NCI-H460 (cell line): ENCODE measurements at places on chromosomes 2 and 18.

- peak; percentile 17 for DNase-seq
These were observed 514 bp downstream of the BCL2L11 start for GRCh38 chr2:111121028-111121827.

DNA sequence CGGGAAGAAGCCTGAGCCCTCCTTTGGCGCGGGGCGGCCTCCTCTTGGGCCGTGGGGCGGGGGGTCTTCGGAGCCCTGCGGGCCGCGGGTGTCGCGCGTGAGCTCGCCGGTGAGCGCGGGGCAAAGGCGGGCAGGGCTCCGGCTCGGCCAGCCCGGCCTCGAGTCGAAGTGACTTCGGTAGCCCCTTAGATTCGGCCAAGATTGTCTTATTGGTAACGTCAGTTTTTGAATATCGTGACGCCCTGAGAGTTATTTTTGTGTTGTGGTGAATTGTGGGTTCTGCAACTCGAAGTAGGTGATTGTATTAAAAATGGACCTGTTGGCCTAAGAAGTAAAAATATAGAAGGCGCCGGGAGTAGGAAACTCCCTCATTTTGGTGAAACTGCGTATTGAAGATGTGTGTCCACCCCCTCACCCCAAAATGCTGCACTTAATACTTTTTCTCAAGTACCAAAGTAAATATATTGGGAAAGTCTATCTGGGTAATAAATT is 669 bp downstream of the MARCHF7 start:
- DNase-seq: no peak

DNA sequence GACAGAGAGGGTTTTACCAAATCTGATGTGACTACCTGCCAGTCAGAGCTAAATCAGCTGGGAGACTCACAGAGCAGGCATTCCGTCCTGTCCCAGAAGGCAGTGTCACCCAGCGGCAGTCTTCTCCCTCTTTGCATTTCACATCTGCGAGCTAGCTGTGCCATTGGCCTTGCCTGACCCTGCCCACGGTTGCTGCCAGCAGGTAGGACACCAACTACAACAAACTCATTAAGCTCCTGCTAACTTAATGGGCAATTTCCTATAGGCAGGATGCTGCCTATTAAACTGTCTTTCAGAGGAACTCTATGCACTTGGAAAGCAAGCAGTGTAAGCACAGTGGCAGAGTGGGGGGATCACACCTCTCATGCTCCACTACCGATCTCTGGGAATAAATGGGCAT is 116.4 kb upstream of the CAPN13 start:
- no peak for DNase-seq

GRCh38 chr2:67660871-67661270 is 263.7 kb downstream of the ETAA1 start:
- no peak for DNase-seq

GRCh38 chr2:162091325-162092007 is 17.5 kb upstream of the DPP4 start:
- DNase-seq: no peak

DNA sequence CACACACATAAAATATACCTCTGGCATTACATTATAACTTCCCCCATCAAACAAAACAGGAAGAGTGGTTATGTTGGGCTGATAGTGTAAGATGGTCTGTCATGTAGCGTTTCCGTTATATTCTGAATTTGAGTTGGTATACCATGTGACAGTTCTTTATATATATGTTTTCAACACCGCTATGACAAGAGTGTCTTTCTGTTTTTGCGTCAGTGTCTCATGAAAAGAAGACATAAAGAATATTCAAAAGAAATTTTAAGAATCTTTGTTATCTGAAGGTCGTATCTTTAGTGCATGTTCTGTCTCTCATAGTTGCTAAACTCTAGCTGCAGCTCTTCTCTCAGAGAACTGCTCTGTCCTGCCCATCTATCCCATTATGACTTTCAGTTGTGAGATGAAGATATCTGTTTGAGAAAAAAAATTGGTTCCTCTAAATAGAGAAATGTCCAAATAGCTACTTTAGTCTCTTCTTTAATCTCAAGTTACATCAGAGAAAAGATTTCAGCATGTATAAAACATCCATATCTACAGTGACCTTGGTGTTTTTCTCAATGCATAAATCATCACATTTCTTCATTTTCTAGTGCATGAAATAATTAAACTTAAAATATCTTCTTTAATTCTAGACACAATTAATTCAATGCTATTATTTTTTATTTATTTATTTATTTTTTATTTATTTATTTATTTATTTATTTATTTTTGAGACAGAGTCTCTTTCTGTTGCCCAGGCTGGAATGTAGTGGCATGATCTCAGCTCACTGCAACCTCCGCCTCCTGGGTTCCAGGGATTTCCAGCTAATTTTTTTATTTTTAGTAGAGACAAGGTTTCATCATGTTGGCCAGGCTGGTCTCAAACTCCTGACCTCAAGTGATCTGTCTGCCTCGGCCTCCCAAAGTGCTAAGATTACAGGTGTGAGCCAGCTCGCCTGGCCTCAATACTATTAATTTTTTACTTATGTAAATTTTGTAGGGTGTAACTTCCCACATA is 24.3 kb upstream of the PSME4 start:
- no peak for DNase-seq

GRCh38 chr18:6256521-6256920 is 158.2 kb downstream of the L3MBTL4 start:
- no peak for DNase-seq

- no peak for DNase-seq
These were observed 103.0 kb upstream of the NRP2 start for GRCh38 chr2:205579335-205579734.

GRCh38 chr2:62381656-62382055 is 124.3 kb downstream of the TMEM17 start:
- no peak for DNase-seq

- no peak for DNase-seq
These were observed 53.6 kb upstream of the SLC39A10 start for GRCh38 chr2:195603408-195603807.

GRCh38 chr2:133432778-133433177 is 135.5 kb downstream of the NCKAP5 start:
- DNase-seq: no peak

DNA sequence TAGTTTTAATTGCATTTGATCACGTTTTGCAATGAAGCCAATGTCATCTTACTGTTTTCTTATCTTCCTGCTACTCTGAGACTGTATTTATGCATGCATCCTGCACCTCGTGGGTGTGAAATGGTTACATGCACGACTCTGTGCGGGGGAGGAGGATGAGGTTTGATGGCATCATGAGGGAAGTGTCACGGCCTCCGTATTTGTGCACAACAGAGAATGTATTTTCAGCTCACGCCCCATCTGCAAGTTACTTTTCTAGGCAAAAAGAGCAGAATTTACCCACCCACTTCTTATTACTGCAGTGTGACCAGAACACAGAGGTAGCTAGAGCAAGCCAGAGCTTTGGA is 145.1 kb downstream of the TDRD15 start:
- no peak for DNase-seq

DNA sequence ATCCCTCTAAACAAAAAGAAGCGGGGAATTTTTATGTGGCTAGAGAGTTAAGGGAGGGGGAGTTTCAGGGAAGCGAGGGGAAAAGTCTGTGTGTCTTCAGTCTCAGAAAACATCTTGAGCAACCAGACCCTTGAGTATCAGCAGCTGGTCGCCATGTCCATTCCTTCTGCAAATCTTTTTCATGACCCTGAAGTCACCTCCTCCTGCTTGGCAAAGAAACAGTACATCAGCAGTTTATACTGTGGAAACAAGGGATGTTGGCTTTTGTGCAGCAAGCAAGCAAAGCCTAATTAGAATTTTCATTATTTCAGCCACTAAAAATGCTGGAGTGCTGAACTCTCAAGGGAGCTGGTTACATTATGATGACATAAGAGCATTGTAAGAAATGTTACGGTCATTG is 187.4 kb upstream of the SLC8A1 start:
- DNase-seq: no peak

DNA sequence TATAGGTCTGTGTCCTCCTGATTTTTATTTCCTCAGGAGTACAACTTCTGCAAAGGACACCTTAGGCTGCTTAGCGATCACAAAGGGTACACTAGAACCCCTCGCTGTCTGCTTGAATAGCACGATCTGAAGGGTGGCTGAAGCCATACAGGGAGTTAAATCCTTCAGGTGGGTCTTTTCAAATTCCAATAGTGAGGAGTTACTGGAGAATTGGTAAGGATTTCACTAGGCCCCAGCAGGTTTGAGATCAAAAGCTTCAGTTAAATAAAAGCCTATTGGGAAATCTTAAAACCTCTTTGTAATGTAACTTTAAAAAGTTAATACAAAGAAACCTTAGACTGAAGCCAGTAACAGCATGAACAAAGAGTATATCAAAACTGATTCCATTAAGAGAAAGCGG is 613.1 kb downstream of the ZEB2 start:
- DNase-seq: no peak

DNA sequence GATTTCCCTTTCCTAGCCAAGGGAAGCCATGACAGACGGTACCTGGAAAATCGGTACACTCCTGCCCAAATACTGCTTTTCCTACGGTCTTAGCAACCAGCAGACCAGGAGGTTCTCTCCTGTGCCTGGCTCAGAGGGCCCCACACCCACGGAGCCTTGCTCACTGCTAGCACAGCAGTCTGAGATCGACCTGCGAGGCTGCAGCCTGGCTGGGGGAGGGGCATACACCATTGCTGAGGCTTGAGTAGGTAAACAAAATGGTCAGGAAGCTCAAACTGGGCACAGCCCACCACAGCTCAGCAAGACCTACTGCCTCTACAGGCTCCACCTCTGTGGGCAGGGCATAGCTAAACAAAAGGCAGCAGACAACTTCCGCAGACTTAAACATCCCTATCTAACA is 6.8 kb upstream of the CD207 start:
- no peak for DNase-seq
